ENCODE measurements at places on chromosomes 11 and 22. TPM values are rescaled to one million over a fixed set of nuclear protein-coding genes. Genes with fewer than 3 reads are reported as not detected.

DNA sequence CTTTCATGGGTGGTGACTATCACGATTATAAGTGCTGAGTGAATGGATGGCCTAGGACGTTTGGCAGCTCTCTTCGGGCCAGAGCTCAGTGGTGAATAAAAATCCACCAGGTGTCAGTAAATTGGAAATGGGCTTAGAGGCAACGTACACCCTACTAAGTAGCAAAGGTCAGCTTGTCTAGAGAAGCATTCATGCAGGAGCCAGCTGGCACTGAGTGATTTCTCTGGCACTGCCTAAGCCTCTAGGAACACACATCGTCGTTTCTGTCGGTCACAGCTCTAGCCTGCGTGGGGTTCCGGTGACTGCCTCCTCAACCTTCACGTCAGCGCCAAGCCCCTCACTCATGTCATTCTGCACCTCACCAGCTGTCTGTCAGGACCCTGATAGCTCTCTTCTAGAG, 192.4 kb upstream of the NTM start:
- DNase-seq: no peak

Gene ACER3
- total RNA-seq: 13.7 TPM

GRCh38 chr11:15157606-15158137, 42.9 kb downstream of the INSC start:
- no peak for DNase-seq

Gene MS4A3
- not detected for total RNA-seq

Gene GAS2
- 1.8 TPM for total RNA-seq

GRCh38 chr11:125457814-125458343, 38.2 kb downstream of the FEZ1 start:
- no peak for DNase-seq

- no peak for DNase-seq
Measured at GRCh38 chr11:122717264-122717867, 61.8 kb downstream of the UBASH3B start.

GRCh38 chr11:87878373-87878825, 296.8 kb downstream of the RAB38 start:
- no peak for DNase-seq

DNA sequence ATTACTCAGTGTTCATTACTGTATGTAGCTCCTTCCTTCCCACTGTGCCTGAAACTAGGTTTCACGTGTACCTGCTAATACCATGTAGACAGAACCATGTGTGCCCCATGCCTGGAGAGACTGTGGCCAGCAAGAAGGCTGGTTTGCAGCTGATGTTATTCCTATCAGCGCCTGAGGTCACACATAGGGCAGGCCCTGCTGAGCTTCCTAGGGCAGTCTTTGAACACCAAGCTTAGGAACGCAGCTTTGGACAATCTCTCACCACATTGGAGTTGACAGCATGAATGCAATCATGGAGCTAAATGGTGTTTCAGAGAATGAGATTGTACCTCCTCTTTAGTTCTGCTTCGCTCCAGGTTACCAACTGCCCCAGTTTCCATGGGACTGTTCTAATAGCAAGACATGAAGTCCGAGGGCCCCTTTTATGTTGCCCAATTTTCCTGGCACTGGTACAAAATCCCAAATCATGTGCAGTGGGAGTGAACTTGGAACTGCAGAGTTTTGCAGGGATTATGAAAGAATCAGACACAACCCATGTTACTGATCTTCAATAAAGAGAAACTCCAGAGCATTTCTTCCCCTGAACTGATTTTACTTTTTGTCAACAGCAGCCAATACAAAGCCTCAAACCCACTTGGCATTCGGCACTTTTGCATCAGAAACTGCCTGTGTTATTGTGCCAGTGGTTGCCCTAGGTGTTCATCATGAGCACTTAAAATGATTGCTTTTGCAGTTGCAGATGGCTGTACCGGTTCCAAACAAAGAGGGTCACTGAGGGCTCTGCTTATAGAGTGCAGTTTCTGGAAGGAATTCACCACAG, 154.2 kb upstream of the TTC12 start:
- no peak for DNase-seq

DNA sequence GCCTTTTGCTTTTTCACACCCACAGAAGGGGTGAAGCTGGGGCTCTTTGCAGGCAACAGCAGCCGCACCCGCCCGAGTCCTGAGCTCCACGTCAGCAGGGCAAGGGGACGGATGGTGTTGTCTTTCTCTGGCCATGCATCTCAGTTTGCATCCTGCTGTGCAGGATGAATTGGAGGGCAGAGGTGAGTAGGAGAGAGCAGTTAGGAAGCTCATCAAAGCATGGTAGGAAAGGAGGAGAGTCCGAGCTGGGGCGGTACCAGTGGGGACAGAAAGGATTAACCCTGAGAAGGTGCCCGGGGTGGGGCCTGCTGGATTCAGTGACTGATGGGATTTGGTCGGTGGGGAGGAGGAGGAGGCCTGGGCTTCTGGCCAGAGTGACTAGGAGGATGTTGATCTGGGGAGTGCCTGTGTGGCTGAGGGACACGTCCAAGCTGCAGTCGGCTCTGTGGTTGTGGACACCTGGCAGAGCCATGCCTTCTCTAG, 14.6 kb downstream of the FAM83F start:
- DNase-seq: peak; percentile 63

DNA sequence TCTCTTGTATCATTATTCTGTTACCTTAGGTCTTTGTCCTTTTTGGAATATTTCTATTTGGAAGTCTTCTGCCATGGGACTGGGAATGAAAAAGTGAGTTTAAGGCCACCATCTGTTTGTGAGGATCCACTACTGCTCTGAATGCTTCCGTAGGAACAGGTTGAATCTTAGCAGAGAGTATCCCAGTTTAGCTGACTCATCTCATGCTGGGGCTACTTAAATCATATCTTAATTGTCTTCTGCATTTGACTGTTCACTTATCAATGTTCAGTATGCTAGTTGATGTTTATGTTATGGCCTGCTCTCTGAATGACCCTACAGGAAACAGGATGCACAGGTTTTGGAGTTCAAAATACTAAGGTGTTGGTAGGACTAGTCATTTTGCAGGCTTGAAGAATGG, 1.4 kb upstream of the OR52I2 start:
- no peak for DNase-seq

DNA sequence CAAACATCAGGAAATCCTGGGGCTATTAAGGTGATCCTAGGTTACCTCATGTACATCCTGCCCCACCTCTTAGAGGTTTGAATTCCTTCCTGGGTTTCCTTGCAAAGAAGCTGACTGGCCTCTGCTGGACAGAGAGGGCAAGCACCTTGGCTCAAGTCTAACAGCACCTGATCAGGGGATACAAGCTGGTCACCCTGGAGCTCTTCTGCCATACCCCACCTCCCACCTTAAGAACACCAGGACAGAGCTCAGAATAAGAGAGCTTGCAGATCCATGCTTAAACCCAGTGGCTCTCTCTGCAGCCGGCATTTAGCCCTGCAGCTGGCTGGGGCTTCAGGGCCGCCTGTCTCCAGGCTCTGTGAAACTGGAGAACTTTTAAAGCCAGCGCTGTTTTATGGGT, 386.6 kb upstream of the NARS2 start:
- DNase-seq: peak; percentile 61

Gene TMPRSS13
- 1.1 TPM for total RNA-seq

Gene CD3D
- total RNA-seq: 0.89 TPM

DNA sequence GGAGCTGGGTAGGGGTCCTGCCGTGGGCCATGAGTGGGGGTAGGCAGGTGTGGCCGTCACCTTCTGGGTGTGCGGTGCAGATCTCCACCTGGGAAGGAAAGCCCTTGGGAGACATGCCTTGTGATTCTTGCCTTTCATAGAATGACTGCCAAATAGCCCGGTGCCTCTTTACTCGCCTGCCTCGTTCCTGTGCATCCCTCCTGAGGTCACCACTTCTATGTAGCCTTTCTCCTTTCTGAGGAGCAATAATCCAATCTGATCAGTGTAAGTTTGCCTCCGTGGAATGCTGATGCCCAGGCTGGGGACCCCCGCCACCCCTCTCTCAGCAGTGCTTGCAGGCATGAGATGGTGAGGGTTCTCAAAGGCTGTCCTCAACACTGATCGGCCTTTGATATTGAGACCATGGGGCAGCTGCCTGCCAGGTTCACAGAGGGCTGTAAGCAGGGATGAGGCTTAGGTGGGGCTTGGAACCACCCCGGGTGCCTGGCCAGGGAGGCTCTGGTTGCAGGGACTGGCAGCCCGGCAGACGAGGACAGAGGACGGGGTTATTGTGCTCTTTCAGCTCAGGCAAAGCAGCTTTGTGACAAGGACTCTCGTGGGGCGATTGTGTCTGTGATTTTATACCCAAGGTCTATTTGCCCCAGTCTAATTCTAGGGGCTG, 86.1 kb upstream of the WNT7B start:
- DNase-seq: peak; percentile 5

- no peak for DNase-seq
Measured at GRCh38 chr11:57332694-57333440, 2.8 kb downstream of the SSRP1 start.

DNA sequence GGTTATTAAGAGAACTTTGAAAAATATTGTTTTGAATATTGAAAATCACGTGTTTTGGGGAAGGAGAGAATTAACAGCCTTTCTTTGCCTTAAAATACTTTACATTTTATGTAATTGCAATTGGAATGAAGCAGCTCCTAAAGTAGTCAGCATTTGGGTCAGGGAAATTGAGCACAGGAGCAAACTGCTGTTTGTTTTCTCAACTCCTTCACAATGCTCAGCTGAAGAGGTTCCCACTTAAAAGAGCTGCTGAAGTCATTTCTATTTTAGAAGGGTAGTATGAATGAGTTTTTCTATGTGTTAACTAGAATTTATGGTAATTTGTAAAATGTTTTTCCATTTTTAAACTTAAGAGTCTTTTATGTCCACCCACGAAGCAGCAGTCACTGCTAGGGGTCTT, 8.1 kb upstream of the UCP2 start:
- no peak for DNase-seq

- DNase-seq: no peak
Measured at GRCh38 chr11:67393990-67394389, 2.2 kb downstream of the RAD9A start.

DNA sequence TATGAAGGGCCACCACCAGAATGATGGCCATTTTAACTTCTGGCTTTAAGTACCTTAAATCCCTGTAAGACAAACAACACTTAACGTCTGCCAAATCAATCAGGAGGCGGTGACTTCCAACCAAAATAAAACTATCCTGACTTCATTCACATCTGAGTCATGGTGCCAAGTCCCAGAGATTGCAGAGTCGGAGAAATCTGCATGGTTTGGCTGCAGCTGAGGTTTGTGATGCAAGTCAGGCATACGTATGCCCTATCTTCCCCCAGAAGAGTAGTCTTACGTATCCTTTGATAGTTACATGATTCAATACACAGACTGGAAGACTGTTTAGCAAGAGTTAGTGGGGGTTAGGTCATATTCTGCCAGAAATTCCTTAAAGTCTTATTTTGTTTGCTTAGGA, 1.7 kb upstream of the GAB2 start:
- no peak for DNase-seq

DNA sequence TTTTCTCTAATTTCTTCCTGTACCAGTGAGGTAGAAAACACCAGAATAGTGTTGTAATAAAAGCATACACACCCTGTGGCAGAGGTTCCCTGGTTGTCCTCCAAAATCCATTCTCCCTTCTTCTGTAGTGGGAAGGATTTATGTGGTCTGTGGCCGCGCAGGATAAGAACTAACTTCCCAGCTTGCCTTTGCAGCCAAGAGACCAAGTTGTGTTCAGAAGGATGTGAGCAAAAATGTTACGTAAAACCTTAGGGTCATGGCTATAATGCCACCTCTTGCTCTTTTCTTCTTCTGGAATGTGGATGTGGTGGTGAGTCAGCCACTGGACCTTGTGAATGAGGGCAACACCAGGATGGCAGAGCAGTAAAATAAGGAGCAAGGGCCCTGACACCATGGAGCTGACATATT, 28.4 kb downstream of the CCDC90B start:
- DNase-seq: no peak

- DNase-seq: no peak
Measured at GRCh38 chr22:25134451-25134850, 65.2 kb upstream of the CRYBB3 start.

- DNase-seq: no peak
Measured at GRCh38 chr11:126112547-126112946, 49.9 kb upstream of the CDON start.

DNA sequence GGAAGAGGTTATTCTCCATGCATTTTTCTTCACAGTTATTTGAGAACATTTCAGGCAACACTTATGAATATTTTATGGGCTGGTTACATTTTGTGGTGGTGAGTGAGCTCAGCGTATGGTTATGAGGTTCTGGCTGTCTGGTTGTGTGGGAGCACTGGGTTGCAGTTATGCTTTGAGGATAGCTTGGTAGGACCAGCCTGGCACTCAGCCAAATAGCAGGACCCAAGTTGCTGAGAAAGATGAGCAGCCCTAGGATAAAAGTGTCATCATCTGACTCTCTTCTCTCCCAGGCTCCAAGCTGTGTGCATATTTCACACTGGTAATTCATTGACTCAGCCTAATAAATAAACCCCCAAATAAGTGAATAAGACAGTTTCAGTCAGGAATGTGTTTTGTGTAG, 8.1 kb upstream of the SRSF8 start:
- DNase-seq: no peak

GRCh38 chr11:99865951-99866350, 821.1 kb upstream of the ARHGAP42 start:
- DNase-seq: no peak

DNA sequence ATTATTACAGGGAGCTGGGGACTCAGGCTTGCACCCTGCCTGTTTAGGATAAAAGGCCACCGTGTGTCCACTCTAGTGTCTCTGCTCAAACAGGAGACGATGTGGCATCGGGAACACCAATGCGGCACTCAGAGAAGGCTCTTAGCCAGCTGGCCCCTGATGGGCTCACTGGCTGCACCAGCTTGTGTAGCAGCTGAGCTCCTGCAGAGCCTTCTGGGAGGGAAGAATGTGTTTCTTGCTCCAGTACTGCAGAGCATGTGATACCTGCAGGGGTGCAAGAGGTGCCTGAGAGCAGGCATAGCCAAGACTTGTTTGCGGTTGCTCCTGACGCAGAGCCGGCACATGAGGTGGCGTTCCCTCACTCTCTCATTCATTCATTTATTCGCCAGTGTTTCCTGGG, 44.4 kb upstream of the KCNQ1OT1 start:
- DNase-seq: no peak

Gene CCDC89
- not detected for total RNA-seq

GRCh38 chr11:95920460-95921105, 3.3 kb downstream of the MTMR2 start:
- no peak for DNase-seq

DNA sequence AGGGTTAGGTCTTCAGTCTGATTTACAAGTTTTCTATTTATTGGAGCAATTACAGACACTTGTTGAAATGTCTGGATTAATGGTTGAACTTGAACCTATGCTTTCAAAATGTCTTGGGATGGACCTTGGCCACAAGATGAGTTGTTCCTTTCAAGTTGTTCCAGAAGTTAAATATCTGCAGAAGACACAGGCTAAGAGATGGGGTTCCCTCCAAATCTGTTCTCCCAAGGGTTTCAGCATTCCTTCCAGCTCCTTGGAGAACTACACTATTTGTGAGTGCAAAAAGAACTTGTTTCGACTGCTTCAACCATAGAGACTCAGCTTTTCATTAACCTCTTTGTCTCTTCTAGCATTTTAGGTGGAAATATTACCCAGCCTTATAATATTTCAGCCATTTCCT, 189.0 kb upstream of the BLID start:
- DNase-seq: no peak

Gene RTCB
- 100 TPM for total RNA-seq

GRCh38 chr11:2089536-2090165, 49.5 kb downstream of the IGF2 start:
- DNase-seq: peak; percentile 61

Gene SEC14L6
- total RNA-seq: 1.7 TPM
